ENCODE measurements at places on chromosomes 6 and 20. TPM values are rescaled to one million over a fixed set of nuclear protein-coding genes. Genes with fewer than 3 reads are reported as not detected.

- DNase-seq, result no peak
These were observed 571.0 kb upstream of the NOX3 start for GRCh38 chr6:156026486-156027247.

- DNase-seq, result no peak
These were observed 778 bp upstream of the LIN28B start for GRCh38 chr6:104955927-104956730.

DNA sequence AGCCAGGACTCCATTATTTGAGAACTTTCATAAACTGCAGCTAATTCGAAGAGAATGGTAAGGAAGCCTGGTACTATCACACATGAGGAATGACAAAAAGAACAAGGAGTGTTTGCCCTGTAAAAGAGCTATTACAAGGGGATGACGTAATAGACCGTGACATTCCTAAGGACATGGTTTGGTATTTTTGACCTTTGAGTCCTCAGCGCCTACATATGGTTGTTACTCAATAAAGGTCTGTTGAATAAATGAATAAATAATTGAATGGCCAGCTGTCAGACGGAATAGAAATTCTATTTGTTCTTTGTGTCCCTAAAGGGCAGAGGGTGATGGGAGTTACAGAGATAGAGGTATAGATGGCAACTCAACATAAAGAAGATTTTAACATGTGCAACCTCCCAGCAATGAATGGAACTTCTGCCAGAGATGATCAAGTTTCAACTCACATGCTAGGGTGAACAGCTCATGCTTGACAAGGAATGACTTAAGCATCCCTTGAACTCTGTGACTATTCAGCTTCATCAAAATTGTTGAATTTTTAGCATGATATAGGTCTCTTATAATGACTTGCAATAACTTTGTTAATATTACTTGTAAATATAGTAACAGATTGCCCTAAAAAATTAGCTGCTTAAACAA, 115.4 kb downstream of the TENT5A start:
- no peak for DNase-seq

GRCh38 chr6:88574651-88575050, 388.8 kb downstream of the RNGTT start:
- no peak for DNase-seq

Gene SLC17A2
- not detected for total RNA-seq

Gene DUSP15
- 3.9 TPM for total RNA-seq

Gene ADIG
- not detected for total RNA-seq

Gene BEND3
- total RNA-seq, result 0.54 TPM

Gene TINAG
- total RNA-seq, result not detected
